ENCODE measurements at places on chromosomes 2 and 18.

DNA sequence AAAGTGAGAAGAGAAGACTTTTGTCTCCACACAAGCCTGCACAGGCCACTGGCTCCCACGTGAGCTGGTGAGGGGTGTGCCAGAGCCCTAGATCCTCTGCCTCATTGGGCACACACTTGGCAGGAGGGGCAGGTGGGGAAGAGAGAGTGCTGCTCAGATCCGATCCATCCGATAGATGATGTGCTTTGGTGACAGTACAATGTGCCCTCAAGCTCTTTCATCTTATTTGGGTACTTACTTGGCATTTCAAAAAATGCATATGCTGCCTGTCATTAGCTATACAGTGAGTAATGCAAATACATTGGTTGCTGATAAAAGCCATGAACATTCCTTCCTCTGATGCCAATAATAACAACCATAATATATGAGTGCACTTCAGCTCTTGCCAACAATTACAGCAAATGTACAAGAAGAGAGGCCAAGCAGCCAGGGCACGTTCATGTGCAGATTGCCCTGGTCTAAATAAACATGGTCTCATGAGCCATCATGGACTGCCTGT, 255.3 kb downstream of the VAPA start:
- DNase-seq = no peak

DNA sequence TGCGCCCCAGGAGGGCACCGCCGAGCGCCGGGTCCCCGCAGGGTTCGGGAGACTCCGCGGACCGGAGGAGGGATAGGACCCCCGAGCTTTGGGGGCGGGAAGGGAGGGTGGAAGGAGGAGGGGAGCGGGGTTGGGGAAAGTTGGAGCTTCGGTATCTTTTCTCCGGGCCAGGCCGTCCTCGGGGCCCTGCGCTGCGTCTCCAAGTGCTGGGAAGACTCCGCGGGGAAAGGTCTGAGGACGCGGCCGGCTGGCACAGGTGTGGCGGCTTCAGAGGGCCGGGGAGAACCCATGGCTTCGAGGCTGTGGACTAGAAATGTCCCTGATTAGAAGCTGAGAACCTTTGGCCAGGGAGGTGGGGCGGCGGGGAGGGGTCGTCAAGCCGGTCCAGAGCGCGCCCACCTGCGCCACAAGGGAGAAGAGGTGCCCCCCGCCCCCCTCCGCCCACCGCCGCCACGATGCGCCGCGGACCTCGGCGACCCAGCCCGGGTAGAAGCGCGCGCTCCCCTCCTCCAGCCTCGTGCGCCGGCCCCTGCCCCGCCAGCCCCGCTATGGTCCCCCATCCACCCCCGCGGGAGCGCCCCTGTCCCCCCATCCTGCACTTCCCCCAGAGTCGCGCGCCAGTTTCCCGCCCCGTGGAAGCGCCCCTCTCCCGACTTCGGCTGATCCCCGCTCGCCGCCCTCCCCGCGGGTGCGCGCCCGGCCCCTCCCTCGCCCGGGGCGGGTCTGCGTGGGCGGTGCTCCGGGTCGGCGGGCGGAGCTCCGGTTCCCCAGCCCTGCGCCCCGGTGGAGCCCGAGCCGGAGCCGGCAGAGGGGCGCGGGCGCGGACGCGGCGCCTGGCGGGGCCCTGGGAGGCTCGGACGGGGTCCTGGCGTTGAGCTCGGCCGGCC, at the start of gene SNTG2:
Gene SNTG2 (plus strand): TSS at position 770 of the 887 bp plus-strand sequence. CDS start 148 bp downstream, outside the sequence.
- DNase-seq = no peak

DNA sequence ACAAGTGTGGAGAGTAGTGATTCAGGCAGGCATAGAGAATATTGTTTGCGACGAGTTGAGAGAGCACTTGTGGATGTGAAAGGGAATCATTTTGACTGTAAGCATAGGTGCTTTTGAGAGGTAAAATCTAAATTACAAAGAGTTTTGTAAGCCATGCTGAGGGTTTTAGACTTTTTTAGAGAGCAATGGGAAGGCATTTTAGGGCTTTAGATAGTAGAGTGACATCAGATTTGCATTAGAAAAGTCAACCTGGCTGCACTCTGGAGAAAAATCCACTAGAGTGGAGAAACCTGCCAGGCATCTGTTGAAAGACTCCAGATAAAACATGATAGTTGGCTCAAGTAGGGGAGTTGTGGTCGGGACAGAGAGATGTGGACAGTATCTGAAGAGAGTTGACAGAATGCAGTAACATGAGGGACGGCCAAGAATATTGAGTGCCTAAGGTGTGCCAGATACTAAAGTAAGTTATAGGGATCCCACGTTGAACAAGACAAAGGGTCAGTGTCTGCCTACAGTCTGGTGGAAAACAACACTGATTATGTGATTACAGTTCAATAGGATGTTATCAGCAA, 91.7 kb upstream of the MYO3B start:
- DNase-seq = no peak

DNA sequence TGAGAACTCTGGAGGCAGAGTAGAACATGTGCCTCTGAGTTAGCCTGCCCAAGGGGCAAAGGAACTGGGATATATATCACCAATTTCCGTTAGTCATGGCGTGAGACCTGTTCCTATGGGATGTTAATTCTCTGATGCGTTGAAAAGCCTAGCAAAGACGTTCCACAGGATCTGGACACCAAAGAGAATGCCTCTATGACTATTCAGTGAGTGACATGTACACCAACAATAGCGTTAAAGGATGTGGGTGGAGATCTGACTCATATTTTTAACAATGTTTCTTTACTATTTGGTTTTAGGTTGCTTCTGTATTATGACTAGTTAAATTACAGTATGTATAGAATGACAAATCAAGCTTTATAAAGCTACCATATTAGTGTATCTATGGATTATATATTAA, 320.9 kb upstream of the MC4R start:
- no peak for DNase-seq

GRCh38 chr2:27070653-27071276, 689 bp downstream of the OST4 start:
- no peak for DNase-seq

DNA sequence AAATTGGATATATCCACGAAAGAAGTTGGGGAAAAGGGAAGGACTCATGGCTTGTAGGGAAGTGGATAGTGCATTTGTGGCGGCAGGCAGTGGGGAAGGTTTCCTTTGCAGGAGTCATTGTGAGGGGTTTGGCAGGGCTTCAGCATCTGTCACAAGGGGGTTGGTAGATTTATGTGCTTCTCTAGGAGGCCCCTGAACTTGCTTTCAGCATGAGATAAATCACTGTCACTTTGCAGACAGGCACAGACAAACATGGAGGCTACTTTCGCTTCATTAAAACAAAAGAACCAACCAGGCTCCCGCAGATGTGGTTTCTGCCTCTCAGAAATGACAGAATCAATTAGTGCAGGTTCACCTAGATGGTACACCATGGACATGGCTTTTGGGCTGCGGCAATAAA, 340.7 kb downstream of the TGIF1 start:
- no peak for DNase-seq

DNA sequence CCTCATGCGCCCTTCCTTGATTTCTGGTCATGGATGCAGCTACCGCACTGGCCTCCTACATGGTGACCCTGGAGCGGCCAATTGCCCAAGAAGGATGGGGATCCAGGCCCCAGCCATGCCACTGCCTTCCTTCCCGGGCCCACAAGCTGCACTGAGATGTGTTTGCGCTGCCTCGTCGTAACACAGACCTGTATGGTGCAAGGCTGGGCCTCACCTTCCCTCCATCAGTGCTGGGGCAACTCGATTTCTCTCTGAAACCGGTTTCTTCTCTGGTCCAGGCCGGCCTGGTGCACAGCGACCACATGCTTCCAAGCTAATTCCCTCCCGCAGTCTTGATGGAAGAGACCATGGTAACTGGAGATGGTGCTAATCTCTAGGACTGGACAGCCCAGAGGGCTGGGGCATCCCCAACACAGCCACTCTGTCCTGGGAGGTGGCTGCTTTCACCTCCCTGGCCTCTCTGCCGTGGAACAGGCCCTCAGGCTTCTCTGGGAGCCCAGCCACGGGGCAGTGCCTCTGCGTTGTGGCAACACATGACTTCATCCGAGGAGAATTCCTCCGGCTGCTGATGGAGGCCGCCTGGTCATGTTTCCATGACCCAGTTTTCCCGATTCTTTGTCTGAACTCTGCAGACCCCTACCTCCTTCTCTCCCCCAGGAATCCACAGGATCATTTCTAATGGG, 184.2 kb downstream of the GLI2 start:
- no peak for DNase-seq

Data from NCI-H2107 (cell line).